ENCODE measurements at places on chromosomes 7 and 10. TPM values are rescaled to one million over a fixed set of nuclear protein-coding genes. Genes with fewer than 3 reads are reported as not detected.

The SUGCT gene
- total RNA-seq, result 23.3 TPM

The REPIN1 gene
- total RNA-seq, result 147 TPM

The NKX1-2 gene
- total RNA-seq, result not detected

GRCh38 chr7:87797395-87797794 is 78.8 kb downstream of the SLC25A40 start:
- DNase-seq, result no peak

GRCh38 chr10:21529032-21529910 is 3.8 kb upstream of the SKIDA1 start:
- DNase-seq, result peak; percentile 59

DNA sequence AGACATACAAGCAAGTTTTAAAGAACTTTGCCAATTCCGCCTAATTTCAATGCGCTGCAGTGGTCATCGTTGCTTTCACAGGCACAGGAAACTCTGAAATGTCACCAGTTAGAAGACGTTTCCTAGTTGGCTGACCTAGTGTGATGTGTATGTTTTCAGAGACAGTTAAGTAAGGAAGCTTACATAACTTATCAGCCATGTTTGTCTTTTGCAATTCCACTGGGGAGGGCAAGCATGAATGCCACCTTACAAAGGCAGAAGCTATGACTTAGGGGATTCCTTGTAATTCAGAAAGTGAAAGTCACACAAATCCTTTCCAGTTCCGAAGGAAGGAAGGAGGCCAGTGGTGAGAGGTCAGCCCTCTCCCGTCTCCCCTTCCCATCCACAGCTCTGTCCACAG is 15.0 kb upstream of the NPS start:
- DNase-seq, result no peak

DNA sequence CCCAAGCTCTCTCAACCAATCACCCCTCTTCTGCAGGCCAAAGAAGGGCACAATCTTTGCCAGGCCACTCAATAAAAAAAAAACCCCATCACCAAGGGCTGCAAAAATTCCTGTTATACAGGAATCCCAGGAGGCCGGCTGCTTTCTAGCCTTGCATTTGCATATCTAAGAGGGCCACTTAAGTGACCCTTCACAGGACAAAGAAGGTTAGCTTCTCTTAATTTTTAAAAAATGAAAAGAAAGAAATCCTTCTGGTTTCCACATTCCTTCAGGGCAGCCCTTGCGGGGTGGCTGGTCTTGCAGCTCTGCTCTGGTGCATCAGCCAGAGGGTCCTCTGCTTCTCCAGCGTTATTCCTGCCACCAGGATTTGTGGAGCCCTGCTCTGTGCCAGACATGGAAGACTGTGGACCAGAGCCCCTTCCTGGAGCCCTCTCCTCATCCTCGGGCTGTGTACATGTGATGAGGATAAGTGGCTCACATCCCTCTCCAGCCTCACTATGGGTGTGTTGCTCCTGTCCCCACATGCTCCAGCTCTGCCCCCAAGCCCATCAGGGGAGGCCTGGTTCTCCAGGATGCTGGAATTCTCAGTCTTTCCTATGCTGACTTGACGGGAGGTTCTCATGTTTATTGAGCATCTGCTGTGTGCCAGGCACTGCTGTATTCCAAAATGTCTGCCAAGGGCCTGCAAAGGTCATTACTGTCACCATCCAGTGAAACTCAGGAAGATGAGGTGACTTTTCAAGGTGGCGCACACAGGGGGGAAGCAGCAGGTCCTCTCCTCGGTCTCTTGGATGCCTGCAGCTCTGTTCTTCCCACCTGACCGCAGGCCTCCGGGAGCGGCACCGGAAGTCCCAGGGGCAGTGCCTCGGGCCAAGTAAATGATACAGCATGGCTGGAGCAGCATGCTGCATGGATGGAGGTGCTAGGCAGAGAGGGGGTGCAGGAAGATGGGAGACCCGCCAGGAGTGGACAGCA is 67.7 kb downstream of the ARHGAP22 start:
- no peak for DNase-seq

DNA sequence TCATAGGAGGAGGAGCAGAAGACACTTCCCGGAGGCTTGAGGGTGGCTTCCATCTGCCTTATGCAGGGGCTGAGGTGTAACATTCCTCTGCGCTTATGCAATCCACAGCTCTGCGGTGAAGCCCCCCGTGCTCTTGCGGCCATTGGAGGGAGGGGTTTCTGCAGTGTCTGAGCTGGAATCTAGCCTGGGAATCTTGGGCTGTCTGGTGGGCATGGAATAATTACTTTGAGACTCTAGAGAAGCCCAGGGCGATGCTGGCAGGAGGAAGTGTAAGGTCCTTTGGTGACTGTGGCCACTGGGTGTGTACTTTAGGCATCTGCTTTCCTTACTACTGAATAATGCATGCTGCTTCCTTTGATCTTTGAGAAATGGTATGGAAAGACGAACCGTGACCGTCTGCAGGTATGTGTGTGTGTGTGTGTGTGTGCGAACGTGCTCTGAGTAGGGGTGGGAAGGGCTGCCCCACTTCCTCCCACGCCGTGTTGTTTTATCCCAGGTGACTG is 181.0 kb downstream of the PRPF18 start:
- no peak for DNase-seq

- peak; percentile 27 for DNase-seq
Observed at GRCh38 chr10:18737236-18737635, 78.0 kb downstream of the ARL5B start.

GRCh38 chr7:148962823-148963582 is 65.3 kb downstream of the PDIA4 start:
- DNase-seq, result peak; percentile 78

GRCh38 chr7:102068846-102069245 is 217.8 kb upstream of the SH2B2 start:
- no peak for DNase-seq

DNA sequence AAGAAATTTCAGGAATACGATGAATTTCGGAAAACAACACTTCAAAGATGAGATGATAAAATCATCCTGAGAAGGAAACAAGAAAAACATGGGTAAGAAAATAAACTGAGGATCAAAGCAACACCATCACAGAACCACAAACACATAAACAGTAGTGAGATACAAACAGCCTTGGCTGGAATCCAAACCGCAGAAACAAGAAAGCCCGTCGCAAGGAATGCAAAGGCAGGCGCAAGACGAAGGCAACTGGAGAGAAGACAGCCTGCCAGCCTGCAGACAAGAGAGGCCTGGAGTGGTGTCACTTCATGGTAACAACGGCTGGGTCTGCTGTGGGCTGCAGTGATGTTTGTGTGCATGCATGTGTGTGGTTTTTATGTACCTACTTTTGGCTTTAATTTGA is 61.8 kb upstream of the DRGX start:
- DNase-seq, result no peak

DNA sequence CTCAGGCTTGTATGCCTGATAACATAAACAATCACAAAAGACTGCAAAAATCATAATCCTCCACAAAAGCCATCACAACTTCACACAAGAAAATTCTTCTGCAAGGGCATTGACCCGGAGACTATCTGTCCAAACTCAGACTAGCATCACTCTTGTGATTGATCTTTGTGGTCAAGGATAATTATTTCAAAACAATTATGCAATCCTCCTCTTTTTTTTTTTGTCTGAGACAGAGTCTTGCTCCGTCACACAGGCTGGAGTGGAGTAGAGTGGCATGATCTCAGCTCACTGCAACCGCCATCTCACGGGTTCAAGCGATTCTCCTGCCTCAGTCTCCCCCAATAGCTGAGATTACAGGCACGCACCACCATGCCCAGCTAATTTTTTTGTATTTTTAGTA is 22.2 kb downstream of the CDNF start:
- no peak for DNase-seq

DNA sequence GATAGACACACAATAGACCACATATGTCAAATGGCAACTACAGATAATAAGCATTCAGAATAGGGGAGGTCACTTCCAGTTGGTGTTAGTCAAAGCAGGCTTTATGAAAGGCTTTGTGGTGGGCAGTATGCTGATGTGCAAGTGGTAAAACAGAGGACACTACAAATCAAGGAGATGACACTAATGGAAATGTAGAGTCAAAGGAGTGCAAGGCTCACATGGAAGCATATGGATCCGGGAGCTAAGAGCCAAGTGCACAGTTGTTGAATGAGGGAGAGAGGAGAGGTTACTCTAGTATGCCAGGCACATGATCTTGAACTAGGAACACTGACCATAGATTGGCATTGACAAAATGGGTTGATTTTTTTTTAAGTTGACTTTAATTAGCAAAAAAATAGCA is 62.7 kb downstream of the GRM3 start:
- no peak for DNase-seq

DNA sequence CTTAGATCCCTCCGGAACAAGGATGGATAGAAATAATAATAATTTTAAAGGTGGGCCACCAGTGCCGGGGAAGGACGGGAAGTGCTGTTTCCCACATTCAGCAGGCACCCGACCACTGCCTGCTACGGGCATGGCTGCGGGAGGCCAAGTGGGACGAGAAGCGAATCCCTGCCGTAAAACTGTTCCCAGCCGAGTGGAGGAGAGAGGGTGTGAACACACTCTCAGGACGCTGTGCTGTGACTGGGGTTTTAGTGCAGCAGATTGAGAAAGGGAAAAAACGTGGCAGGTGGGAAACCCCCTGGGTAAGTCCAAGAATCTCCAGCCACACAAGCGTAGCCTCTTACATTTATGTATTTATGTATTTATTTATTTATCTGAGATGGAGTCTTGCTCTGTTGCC is 158.8 kb downstream of the DNAJB6 start:
- no peak for DNase-seq

DNA sequence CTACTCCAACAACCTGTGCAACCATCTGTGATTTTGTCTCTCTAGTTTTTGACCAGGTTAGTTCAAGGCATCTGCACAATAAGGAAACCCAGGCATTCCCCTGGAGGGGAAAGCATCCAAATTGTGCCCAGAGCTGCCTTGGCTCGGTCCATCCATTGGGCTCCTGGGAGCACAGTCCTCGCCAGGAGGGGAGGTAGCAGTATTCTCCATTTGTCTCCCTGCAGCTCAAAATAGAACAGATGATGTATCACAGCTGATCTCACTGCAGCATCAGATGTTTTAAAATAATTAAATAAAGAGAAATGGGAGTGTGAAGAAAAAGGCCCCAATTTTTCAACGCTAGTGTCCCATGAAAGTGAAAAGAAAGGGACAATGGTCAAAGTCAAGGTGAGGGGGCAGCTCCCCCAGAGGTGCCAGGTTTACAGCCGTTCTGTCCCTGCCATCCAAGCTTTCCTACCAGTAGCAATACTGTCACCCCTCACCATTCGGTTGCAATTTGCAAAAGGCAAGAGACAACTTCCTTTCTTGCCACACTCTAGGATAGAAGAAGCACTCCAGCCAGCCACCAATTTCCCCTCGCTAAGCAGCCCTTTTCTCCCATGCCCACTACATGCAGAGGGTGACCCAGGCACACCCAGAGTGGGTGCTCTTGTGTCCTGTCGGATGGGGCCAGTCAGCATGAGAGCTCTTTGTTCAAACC is 43.7 kb downstream of the KCNMA1 start:
- DNase-seq, result no peak

All from LHCN-M2 (cell line).